ENCODE measurements at places on chromosomes 1 and 21.

DNA sequence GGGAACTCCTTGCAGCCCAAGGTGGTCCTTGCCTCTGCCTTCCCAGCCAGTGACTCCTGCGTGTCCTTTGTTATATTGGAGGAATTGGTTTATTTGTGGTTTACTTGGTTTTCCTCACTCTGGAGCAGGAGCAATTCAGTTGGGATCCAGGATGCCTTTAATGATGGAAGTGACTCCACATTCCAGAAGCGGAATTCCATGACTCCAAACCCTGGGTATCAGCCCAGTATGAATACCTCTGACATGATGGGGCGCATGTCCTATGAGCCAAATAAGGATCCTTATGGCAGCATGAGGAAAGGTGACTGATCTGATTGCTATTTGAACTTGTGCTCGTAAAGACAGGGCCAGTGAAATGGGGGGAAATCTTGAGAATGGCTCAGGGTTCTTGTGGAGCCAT lies 15.1 kb upstream of the PIGV start:
- no peak for DNase-seq

DNA sequence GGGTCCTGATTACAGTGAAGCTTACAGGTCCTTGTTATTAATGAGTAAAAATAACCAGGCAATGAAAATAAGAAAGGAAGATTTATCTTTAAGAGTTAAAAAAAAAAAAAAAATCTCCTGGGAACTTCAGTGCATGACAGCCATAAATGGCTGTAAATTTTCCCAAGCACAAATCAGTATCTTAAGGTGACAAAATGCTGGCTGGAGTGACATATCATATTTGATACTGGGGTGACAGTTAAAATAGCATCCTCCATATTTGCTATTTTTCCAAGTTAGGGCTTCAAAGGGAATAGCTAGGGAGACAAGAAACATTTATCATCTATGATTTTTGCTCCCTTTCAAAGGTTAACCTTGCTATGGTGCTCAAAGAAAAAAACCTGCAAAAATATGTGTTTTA lies 226.6 kb downstream of the PRDM2 start:
- no peak for DNase-seq

DNA sequence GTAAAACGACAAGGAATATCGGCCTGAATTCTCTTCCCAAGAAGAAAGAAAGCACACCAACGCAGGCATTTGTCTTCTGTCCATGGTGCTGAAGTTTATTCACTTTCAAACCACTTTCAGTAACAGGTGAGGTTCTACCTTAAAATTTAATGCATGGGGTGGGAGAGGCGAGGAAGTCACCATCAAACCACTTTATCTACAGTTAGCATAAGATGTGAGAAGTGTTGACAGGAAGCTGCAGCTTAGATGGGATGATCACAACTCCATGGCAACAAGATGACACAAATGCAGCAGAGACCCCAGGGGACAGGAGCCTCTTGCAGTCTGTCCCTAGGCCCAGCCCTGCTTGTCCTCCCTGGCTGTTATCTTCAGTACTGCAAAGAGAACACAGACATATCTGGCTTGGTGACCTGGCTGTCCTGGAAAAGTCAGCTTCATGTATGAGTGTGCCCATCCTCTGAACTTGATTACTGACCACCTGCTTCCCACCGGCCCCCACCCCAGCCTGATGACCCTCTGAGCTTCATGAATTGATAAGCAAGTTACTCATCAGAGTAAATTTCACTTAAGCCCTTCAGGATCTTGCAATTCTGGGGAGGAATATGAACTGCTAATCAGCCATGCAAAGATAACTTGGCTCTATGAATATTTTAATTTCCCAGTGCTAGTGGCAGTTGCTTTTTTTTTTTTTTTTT lies 1.8 kb downstream of the NPPA start:
- DNase-seq = no peak

GRCh38 chr1:209710093-209710492 lies 5.4 kb downstream of the HSD11B1 start:
- no peak for DNase-seq

DNA sequence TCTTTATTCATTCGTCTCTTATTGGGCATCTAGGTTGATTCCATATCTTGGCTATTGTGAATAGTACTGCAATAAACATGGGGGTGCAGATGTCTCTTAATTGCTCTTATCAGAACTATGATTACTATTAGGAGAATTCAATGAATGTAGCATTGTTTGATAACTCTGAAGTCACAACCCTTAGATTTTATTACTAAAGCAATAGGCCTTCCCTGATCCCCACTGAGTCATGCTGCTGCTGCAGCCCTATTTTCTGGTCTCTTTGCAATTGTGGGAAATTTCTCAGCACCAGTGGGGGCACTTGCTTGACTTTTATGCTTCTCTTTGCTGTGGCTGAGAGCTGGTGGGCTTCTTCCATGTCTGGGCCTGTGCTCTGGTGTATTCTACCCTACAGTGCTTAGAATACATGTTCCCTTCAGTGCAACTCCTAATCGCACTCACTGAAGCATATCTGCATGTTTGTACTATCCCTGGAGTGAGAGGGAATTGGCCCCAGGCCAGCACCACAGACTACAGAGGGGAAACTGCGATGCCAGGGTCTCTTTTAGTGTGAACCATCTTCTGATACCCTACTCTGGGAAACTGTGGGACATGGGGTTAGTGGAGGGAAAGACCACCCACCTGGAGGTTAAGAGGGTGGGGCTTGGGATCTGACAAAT lies 52.2 kb upstream of the ROR1 start:
- no peak for DNase-seq

DNA sequence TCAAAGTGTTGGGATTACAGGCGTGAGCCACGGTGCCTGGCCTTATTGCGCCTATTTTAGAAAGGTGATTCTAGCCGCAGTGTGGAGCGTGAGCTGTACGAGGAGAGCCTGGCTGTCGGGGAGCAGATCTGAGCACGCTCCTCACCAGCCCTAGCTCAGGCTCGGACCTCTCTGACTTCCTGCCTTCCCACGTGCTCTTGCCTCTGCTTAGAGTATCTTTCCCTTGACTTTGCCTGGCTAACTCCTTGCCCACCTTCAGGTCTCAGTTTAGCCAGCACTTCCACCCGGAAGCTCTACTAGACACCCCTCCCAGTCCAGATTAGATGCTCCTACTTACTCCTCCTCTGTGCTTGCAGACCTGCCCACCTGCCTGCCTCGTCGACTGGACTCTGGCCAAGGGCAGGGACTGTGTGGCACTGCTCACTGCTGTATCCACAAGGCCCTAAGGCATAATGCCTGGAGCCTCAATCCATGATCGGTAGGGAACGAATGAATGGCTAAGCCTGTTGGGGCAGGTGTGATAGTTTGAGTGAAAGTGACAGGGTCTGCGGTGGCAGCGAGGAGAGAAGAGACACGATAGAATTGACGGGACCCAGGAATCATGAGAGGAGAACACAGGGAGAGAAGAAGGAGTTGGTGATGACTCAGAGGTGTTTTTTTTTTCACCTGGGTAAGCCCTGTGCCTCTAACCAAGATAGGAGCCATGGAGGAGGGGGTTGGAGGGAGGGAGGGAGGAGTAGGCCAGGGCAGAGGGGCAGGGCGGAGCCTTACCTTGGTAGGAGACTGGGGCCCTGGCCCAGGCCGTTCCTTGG lies 28.1 kb upstream of the WASF2 start:
- DNase-seq = no peak

DNA sequence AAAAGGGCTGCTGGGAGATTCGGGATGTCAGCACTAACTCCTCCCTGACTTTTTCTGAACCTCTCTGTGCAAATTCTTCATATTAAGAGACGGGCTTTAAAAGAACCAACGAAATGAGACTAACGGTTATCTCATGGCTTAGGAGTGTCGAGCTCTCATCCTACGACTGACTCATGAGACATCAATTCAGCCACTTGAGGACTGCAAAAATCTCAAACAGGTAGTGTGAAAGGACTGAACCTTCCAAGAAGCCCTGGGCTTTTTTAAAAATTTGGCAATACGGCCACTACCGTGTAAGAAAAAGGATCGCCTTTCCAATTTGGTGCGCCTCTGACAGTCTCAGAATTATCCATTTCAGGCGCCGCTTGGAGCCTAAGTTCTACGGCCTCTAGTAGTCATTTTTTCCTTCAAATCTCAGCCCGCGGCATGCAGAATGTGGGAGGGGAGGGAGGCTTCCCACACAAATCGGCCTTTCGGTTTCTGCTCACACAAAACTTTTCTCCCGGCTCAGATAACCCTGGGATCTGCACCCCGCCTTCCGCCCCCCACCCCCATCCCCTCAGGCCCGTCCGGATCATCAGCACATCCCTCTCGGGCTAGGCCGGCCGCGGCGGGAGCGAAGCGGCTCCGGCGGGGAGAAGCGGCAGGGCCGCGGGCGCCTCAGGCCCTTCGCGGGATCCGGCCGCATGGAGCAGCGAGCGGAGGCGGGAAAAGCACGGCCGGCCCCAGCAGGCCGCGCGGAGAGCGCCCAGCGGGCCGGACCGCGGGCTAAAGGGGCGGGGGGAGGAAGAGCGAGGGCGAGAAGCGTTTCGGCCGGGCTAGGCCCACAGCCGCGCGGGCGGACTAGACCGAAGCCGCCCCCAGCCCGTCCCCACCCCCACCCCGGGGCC lies 618 bp downstream of the HNRNPR start:
- peak; percentile 29 for DNase-seq

DNA sequence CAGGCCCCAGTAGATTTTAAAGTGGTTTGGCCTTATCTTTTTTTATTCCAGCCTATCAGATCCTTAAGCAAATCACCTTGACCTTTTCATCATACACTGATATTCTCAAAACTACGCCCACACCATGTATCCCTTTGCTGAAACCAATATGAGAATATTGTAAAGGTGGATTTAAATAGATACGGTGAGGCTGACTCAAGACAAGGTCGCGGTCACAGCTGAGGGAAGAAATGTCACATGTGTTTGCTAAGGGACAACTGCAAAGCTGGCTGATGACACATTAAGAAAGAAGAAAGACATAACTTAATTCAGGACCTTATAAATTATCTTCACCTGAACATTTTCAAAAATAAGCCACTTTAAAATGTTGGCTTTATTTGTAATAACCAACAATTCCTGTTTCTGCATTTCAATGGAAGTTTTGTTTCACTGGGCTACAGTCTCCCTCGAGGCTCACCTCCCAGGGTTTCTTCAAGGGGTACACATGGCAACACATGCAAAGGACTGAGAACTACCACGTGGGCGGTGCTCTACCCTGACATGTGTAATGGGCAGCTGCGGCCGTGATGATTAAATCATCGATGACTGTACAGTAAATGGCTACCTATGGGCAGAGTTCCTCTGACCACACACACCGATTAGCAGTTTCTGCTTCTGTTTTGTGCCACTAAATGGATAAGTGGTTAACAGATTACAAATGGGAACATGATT lies 189.5 kb downstream of the SIPA1L2 start:
- no peak for DNase-seq

- DNase-seq = no peak
These were observed 73.8 kb downstream of the TUT4 start for GRCh38 chr1:52479076-52479475.

- DNase-seq = no peak
These were observed 2.2 kb upstream of the ADAM30 start for GRCh38 chr1:119898530-119898929.

DNA sequence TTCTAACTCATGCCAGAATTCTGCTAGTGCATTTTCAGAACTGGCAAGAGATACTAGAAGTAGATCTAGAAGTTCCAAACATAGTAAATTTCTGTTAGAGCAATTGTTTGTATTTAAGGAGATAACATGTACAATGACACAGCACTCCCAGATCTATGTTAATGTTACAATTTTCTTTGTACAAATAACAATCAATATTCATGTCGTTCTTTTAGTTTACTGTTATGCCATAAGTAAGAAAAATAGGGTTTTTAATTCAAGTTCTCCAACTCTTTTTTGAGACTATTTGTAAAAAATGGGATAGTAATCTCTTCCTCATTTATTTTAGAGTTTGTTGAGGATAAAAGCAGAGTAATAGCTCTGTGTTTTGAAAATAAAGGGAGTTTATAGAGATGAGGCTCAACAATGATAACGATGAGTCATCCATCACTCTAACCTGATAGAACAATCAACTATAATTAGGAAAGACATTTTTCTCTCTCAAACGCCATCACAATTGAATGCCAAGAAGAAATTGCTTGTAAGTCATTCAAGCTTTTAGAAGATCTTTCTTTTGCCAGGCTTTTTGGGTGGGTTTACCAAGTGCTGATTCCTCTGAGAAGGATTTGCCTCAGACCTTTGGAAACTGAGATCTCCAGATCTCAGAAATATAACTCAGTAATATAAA lies 638 bp downstream of the CD84 start:
- no peak for DNase-seq

GRCh38 chr1:211420845-211421454 lies 71.0 kb downstream of the RD3 start:
- no peak for DNase-seq

DNA sequence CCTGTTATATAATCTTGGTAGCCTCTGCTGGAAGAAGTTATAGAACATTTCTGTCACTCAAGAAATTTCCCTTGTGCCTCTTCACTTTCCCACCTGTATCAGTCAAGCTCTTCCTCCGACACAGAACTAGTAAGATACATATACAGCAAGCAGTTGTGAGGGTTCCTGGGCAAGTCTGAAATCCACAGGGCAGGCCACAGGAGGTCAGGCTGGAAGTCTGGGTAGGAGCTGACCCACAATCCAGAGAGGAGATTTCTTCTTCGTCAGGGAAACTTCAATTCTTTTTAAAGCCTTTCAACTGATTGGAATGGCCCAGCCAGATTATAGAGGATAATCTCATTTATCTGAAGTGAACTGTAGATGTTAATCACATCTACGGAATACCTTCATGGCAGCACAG lies 96.4 kb upstream of the FMN2 start:
- no peak for DNase-seq

- no peak for DNase-seq
These were observed 97.4 kb upstream of the ADGRL2 start for GRCh38 chr1:81703391-81703755.

- DNase-seq = peak; percentile 50
These were observed 7.7 kb downstream of the ZBTB21 start for GRCh38 chr21:42002421-42002958.

GRCh38 chr1:172566196-172566997 lies 33.4 kb downstream of the SUCO start:
- no peak for DNase-seq

- no peak for DNase-seq
These were observed 869 bp downstream of the KCNA3 start for GRCh38 chr1:110673805-110674336.

- no peak for DNase-seq
These were observed 24.4 kb downstream of the DHRS3 start for GRCh38 chr1:12593621-12594066.

GRCh38 chr1:75171876-75172275 lies 37.7 kb downstream of the LHX8 start:
- no peak for DNase-seq

DNA sequence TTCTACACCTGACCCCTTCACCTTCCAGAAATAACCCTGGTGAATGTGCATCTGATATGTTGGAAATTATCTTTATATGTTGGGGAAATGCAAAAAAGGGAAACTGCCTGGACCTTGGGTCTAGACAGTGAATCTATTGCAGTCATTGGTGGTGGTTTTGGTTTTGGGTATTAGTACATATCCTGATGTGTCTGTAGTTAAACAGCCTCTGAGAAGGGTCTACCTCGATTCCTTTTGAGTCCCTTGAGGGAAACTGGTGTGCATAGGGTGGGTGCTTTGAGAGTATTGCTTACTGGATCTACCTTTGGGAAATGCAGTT lies 127.3 kb upstream of the KIAA0040 start:
- no peak for DNase-seq

- no peak for DNase-seq
These were observed 54.4 kb downstream of the CNIH3 start for GRCh38 chr1:224670506-224670905.

- no peak for DNase-seq
These were observed 17.3 kb downstream of the ENAH start for GRCh38 chr1:225635649-225636048.

Measured in stimulated activated CD4-positive, alpha-beta T cell treated with anti-CD3 and anti-CD28 coated beads, Interleukin-1b, Interleukin-23, amount 100 ng/mL, for 1 hour (primary cell).